Activated CD8-positive, alpha-beta memory T cell treated with anti-CD3 and anti-CD28 coated beads, Interleukin-2, amount 10 ng/mL, durations not matched to agents 7 days and 5 days (primary cell): ENCODE measurements at places on chromosomes 16 and 17. TPM values are rescaled to one million over a fixed set of nuclear protein-coding genes. Genes with fewer than 3 reads are reported as not detected.

The DNASE1L2 gene
- 2.0 TPM for total RNA-seq

The OMG gene
- 0.96 TPM for total RNA-seq

The VTN gene
- 0.26 TPM for total RNA-seq

The NUDT7 gene
- 2.7 TPM for total RNA-seq

The DLX4 gene
- total RNA-seq, result 0.23 TPM

The POLR2C gene
- 48.6 TPM for total RNA-seq

The ST6GALNAC2 gene
- total RNA-seq, result not detected

The ZNF207 gene
- total RNA-seq, result 271 TPM

The NUFIP2 gene
- 66.3 TPM for total RNA-seq

The ZNRF1 gene
- total RNA-seq, result 22.5 TPM
